Fibroblast of lung (primary cell): ENCODE measurements at places on chromosomes 16 and 17. TPM values are rescaled to one million over a fixed set of nuclear protein-coding genes. Genes with fewer than 3 reads are reported as not detected.
A peak's percentile ranks its signal among the peaks of the same experiment; 100 is the strongest.

GRCh38 chr17:29384901-29385300 is 5.3 kb upstream of the TAOK1 start:
- no peak for DNase-seq

DNA sequence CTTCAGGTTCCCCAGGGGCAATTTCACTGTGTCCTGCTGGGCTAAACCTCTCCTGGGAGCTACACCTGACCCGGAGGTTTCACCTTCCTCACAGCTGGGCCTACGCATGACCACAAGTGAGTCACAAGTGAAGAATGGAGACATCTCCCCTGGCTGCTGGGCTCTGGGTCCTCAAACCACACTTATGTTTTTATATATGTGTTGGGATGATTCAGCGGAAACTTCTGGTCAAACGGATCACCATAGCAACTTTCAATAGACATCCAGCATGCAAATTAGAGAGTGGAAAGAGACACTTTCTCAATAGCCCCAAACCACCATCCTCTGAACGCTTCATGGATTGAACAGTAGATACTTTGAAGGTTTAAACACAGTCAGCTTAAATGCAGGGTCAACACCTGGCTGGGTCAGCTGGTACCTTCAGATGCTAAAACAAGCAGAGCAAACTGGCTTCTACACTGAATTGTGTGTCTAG is 28.0 kb upstream of the MAF start:
- peak; percentile 78 for DNase-seq

DNA sequence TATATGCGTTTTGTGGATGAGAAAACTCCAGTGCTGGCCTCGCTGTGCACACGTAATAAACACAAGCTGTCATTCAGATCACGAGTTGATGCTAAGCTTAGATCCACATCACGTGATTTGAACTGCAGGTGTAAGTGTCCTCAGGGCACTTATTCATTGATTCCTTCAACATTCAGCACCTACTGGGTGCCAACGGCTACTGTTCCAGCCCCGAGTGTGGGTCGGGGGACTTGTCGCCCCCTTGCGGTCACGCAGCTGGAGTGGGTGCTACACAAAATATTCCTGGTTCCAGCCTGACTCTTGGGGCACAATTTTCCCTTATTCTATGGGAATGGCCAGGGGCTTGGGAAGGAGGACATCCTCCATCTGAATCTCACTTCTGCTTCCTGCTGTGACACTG is 29.9 kb upstream of the GINS2 start:
- no peak for DNase-seq

- DNase-seq: peak; percentile 13
Measured at GRCh38 chr16:70438585-70438968, 323 bp downstream of the ST3GAL2 start.

DNA sequence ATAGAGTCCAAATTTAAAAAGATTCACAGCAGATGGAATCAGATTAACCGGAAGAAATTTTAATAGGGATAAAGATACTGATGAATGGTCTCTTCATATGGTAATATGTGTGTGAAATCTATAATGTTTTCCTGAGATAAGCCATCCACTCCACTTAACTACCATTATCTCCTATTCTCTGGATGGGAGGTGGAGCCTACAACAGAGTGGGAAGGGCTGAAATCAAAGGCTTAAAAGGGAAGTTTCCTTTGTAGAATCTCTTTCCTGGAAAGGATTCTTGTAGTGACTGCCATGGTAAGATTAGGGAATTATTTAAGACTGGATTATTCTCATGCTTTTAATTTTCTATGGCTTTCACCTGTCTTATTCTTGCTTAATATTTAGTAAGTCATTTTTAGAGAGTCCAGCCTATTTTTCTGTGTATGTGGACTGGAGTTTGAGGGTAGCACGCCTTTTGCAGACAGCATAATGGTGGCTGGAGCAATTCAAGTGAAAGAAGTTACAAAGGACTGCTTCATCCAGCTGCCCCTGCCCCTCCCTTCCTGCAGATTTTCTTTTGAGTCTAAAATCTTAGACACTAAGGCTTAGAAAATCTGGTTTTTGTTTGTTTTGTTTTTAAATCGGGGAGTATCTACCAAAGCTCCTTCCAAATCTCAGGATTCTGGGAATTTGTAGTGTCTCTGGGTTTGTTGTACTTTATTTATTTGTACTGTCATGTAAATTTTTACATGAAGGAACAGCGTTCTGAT is 26.5 kb downstream of the KAT7 start:
- no peak for DNase-seq

GRCh38 chr17:29595107-29595942 is 2.4 kb downstream of the ANKRD13B start:
- DNase-seq: no peak

DNA sequence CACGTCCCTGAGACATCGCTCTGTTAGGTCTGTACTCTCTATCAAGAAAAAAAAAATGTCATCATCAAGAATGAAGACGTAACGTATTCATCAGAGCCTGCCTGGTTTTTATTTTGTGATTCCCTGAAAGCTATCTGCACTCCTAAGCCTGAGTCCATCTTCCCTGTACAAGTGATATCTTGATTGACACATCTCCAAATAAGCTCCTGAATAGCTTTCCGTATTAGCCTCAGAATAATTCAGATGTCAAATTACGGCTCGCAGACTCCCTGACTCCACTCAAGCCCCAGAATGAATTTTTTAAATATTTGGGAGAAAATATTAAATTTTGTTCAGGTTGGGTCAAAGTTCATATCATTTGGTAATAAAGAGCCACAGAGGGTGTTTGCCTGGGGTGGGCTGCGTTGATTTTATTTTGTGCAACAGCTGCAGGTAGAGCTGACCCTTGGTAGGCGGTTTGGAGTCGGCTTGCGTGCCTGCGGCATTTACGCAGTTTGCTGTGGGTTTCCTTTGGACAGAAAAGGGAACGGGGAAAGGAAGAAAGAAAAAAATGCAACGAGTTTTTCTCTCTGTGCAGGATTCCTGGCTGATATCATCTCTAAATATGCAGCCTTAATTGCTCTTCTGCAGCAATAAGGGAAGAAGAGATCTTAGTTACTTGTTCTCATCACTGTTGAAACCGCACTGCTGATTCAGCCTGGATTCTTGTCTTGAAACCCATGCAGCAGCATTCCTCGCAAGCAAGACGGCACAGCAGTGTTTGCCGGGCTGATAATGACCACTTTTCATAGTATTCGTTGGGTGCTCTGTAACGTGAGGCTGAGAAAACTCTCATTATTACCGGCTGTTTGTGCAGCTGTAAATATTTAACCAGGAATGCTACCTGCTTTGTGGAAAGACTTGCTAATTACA is 114.7 kb downstream of the IRX3 start:
- DNase-seq: peak; percentile 90

GRCh38 chr17:7559320-7560171 is 996 bp downstream of the TNFSF13 start:
- no peak for DNase-seq

GRCh38 chr16:52383640-52384292 is 163.2 kb downstream of the TOX3 start:
- DNase-seq: peak; percentile 1

- DNase-seq: peak; percentile 77
Measured at GRCh38 chr17:74454197-74455024, 12.0 kb upstream of the CD300A start.

The SRCIN1 gene
- polyA plus RNA-seq: not detected in 2 replicates

The TBC1D3 gene
- polyA plus RNA-seq: not detected in 2 replicates

The GUCY2D gene
- polyA plus RNA-seq: not detected in 2 replicates

The CRYBA1 gene
- not detected in 2 replicates for polyA plus RNA-seq

The C16orf96 gene
- 0.01 TPM in 1 of 2 replicates, not detected in the other for polyA plus RNA-seq

The SPN gene
- 0.01 and 0.05 TPM in 2 replicates for polyA plus RNA-seq

The STH gene
- not detected in 2 replicates for polyA plus RNA-seq

The KRTAP4-5 gene
- not detected in 2 replicates for polyA plus RNA-seq
